Retina (tissue), 1 donor: ENCODE measurements at places on chromosomes 3 and 15.
A peak's percentile ranks its signal among the peaks of the same experiment; 100 is the strongest.

DNA sequence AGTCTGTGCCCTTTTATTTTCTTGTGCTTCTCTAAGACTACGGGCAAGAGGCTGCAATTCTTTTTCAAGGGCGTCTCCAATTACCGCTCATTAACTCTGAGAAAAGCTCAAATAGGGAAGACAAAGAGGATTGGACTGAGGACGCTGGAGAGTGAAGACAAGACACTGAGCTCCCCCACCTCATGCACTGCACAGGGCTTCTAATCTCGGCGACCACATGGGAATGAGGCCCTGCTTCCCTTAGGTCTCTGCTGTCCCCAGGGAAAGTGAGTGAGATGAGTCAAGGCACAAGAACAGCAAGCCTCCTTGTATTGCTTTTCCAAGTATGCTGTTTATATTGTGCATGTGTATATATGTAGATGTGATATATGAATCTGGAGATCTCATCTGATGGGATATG lies 392.2 kb upstream of the CFAP20DC start:
- peak; percentile 60 for DNase-seq

DNA sequence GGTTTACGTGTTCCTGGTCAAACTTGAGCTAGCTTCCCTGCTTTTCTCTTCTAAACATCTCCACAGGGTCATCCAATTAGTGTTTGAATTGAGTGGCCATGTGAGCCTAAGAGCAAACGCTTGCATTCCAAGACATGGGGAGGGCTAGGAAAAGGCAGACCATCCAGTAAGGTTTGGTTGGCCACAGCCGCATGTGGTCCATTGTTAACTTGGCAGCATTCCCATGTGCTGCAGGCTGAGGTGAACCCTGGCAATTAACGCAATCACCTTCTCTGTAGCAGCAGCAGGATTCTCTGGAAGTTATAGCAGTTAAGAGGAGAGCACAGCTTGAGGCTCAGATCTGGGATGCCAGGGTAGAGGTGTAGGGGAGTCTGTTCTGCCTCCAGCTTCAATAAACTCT lies 502.2 kb upstream of the LMCD1 start:
- peak; percentile 48 for DNase-seq

DNA sequence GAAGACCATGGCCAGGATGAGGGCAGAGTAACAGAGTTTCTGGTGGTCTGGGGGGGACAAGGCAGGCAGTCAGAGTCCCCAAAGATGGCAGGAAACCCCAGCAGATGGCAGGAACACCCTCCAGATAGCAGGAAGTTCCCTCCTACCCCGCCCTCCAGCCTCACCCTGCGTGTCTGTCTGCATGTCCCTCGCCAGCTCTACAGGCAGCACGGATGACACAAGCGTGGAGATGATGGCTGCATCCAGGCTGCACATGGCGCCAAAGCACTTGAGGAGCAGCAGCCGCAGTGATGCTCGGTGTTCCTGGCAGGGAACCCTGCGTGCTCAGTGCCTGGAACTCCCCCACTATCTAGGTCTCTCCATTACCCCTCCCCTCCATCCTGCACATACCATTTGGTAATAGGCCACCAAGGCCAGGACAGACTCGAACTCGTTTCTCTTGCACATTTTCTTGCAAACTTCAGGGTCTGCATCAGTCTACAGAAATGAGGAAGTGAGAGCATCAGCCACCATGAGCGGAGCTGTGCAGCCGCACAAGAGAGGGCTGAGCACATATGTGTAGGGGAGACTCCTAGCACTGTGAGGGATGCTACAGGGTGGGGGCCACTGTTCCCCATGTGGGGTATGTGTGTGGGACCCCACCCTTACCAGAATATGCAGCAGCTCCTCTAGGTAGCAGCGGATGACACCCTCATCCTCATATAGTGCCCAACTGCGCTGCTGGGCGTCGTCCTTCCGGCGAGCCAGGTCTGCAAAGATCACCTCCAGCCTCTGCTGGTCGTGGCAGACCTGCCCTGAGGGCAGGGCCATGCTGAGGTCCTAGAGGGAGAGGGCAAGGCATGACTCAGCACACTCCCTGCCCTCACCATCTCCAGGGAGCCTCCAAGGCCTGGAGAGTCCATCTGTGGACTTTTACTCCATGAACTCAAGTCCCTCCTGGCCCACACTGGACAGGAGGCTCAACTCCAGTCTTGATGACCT lies 6.0 kb downstream of the NCKIPSD start:
- no peak for DNase-seq

DNA sequence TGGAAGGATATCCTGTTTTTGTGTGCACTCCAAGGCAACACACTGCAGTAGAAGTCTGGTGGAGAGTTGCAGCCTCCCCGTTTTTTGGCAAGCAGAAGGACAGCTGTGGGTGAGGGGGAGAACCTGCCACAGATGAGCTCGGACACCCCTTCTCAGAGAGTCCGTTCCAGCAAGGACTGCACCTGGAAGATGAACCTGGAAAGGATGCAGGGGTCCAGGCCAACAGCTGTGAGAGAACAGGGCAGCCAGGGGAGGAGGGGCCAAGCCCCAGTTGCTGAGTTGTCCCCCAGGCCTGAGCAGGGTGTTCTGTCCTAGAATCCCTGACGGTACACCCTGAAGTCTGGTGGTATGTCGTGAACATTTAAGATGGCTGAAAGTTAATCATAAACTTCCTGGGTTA lies 30.2 kb downstream of the ZXDC start:
- no peak for DNase-seq

GRCh38 chr3:66138336-66139313 lies 82.2 kb upstream of the SLC25A26 start:
- DNase-seq, result peak; percentile 46

- DNase-seq, result peak; percentile 78
Observed at GRCh38 chr3:42979044-42979972, at the start of gene GASK1A. Gene GASK1A (plus strand): TSS chr3:42979311. CDS start chr3:42979643, 332 bp downstream.
